Cardiac muscle cell (in vitro differentiated cells and primary cell): ENCODE measurements at places on chromosomes 6 and 20. TPM values are rescaled to one million over a fixed set of nuclear protein-coding genes. Genes with fewer than 3 reads are reported as not detected.
A peak's percentile ranks its signal among the peaks of the same experiment; 100 is the strongest.

SRSF3 gene
- total RNA-seq = 122 and 127 TPM in 2 replicates

AURKA gene
- 16.1 and 58.2 TPM in 2 replicates for total RNA-seq

XKR7 gene
- 0.03 and 0.04 TPM in 2 replicates for total RNA-seq

VWA7 gene
- 16.1 and 24.7 TPM in 2 replicates for total RNA-seq

SIRPB2 gene
- total RNA-seq = not detected in 2 replicates

IL20RA gene
- 0.71 and 0.99 TPM in 2 replicates for total RNA-seq

ZNF391 gene
- total RNA-seq = 3.7 and 5.4 TPM in 2 replicates

OR12D3 gene
- not detected in 2 replicates for total RNA-seq

TREML1 gene
- not detected in 2 replicates for total RNA-seq

NFATC2 gene
- 9.2 and 17.0 TPM in 2 replicates for total RNA-seq

HLA-DQB1 gene
- 0.18 and 7.2 TPM in 2 replicates for total RNA-seq

ARMC12 gene
- total RNA-seq = 0.56 and 4.1 TPM in 2 replicates

SLC22A1 gene
- total RNA-seq = 0.11 and 0.42 TPM in 2 replicates

CDKN1A gene
- 60.8 and 119 TPM in 2 replicates for total RNA-seq

LPA gene
- total RNA-seq = 0.15 TPM in 1 of 2 replicates, not detected in the other

LGSN gene
- total RNA-seq = not detected in 2 replicates

DNA sequence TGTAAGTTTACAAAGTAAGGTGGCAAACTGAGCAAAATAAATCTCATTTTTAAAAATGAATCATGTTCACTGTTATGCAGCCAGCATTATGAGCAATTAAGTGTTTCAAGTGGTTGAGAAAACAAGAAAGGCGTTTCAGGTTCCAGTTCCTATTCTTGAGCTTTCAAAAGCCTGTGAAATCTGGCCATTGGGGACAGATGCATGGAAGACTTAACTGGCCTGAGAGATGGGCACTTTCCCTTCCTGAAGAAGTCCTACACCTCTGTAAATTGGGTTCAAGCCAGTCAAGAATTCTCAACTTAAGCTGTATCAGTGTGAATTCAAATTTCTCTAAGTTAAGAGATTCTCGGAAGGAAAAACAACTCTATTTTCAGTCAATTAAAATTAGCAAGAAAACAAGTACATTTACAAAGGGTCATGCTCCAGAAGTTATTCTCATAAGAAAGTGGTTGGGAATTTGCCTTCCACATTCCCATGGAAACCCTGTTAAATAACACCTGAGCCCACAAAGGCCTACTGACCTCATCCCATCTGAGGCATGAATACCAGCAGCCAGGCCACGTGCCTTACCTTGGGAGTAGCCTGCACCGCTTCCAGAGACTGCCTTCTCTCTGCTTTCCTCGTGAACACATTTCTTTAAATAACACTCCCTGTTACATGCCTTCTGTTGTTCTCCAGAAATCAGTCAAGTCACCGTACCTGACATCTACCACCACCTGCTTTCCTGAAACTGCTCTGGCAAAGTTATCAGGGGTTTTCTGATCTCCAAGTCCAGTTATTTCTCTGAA is 19.4 kb downstream of the MAP3K5 start:
- DNase-seq = no peak

GRCh38 chr6:157593596-157593995 is 212.6 kb downstream of the ZDHHC14 start:
- DNase-seq = no peak

GRCh38 chr20:1867495-1868260 is 27.5 kb upstream of the SIRPA start:
- no peak for DNase-seq

- DNase-seq = no peak
Measured at GRCh38 chr20:40805592-40805991, 116.6 kb upstream of the MAFB start.

DNA sequence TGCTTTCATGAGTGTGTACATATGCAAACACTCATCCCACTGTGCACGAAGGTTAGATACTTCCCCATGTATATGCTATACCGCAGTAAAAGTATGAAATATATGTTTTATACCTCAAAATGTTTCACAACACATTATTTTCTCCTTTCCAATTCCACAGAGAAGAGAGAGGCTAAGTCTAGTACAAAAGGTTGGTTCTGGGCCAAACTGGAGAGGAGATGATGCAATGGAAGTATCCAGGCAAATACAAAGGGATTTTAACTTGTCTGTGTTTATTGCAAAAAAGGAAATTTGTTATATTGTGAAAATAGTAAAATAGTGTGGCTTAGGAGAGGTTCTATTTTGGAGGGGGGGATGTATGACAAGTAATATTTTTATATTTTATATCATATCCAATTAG is 112.6 kb downstream of the PLCB1 start:
- peak; percentile 92 for DNase-seq

DNA sequence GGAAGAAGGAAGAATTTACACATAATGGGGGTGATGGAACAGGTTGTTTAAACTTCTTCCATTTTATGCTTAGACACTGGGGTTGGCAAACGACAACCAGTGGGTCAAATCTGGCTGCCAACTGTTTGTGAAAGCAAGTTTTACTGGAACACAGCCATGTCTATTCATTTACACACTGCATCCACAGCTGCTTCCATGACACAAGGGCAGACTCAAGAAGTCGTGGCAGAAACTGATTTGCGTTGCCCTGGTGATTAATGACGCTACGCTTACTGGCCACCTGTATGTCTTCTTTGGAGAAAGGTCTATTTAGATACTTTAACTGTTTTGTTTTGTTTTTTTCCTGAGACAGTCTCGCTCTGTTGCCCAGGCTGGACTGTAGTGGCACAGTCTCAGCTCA is 19.0 kb downstream of the CTCFL start:
- DNase-seq = no peak

GRCh38 chr6:21777846-21778245 is 184.3 kb downstream of the SOX4 start:
- DNase-seq = no peak

- peak; percentile 47 for DNase-seq
Measured at GRCh38 chr6:69719602-69720193, 77.1 kb downstream of the LMBRD1 start.

DNA sequence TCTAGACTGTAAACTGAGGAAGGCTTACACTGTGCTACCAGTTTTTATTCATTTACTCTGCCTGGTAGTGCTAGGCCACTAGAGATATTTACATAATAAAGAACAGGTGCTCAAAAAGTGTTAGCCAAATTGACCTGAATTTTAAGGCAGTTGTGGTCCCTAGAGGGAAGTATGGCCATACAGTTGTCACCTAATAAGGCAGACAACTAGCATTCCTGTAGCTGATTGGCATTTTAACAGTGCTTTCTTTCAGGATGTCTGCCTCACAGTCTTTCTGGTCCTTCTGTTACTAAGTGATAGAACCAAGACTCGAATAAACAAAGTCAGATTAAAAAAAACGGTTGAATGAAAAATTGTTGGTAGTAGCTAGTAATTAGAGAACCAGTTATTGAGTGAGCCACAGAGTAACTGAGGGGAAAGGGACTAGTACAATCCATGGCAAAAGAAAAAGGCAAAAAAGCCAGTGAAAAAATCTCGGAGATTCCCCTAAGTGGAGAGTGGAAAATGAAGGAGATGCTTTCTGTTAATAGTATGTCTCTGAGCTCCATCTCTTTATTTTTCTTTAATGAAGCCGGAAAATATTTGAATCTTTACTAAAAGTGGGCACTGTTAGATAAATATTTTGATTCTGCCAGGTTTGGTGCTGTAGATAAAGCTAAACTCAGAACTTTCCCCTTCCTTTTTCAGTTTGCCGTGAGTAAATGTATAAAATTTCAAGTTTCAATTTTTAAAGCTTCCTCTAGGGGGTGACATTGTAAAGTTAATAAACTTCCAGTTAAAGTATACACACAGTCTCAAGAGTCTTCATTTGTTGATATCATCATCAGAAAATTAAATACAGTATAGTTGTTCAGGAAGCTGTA is 9.1 kb downstream of the VTA1 start:
- DNase-seq = peak; percentile 49

GRCh38 chr6:90190752-90191395 is 105.8 kb downstream of the BACH2 start:
- no peak for DNase-seq

DNA sequence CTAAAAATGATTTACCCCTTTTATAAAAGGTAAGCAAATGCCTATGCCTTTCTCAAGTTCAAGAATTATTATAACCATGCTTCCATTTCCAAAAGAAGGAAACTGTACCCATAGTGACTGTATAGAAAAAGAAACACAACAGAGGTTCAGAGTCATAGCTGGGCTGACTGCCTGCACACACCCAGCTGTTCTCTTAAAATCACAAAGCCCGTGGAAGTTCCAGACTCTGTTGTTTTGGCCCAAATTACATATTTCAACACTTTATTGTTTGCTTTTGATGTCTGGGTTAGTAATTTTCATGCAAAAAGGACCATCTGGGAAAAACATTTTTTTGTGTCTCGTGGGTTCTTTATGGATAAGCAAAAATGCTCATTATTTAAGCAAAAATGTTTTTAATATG is 99.2 kb downstream of the LCA5 start:
- DNase-seq = no peak

DNA sequence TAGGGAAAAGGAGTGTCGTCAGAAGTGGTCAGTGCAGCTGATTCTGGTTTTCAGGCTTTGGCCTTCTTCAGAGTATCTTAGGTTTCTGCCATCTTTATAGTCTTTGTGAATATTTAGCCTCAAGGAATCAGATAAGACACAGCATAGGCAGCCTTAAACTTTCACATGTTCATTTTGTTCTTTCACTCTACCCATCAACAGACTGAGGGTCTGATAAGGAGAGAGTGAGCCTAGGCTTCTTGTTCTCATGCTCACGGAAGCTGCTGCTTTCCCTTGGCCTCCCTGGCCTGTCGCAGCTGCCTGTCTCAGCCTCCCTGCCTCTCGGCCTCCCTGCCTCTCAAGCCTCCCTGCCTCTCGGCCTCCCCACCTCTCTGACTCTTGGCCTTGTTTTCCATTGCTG is 20.1 kb downstream of the RTF2 start:
- no peak for DNase-seq

DNA sequence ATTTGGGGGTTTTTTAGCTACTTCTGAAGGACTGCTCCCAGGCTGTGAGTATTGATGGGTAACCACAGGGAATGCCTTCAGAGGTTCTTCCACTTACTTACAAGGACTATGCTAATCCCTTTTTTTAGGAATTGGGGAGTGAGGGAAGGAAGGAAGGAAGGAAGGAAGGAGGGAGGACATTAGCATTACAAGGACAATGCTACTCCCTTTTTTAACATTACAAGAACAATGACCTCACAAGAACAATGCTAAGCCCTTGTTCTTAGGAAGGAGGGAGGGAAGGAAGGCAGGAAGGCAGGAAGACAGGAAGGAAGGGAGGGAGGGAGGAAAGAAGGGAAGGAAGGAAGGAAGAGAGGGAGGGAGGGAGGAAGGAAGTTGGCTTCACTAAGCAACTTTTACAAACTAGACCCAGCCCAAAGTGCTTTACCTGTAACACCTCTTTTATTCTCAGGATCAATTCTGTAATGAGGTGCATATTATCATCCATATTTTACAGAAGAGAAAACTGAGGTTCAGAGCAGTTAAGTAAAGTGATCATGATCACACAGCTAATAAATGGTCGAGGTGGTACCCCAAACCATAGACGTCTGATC is 446.8 kb upstream of the JARID2 start:
- no peak for DNase-seq

GRCh38 chr20:1993986-1994385 is at the start of gene PDYN:
Gene PDYN, minus strand, starts transcription at chr20:1994058. Its CDS starts 10,974 bp downstream, at chr20:1983084.
- no peak for DNase-seq

DNA sequence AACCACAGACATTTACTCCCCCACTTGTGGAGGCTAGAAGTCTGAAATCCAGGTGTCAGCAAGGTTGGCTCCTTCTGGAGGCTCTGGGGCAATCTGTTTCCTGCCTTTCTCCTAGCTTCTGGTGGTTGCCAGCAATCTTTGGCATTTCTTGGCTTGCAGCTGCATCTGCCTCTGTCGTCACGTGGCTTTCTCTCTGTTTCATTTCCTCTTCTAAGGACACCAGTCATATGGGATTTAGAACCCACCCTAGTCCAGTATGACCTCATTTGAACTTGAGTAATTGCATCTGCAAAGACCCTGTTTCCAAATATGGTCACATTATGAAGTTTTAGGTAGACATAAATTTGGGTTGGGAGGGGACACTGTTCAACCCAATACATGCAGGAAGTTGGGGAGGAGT is 56.2 kb upstream of the EPB41L1 start:
- peak; percentile 83 for DNase-seq

DNA sequence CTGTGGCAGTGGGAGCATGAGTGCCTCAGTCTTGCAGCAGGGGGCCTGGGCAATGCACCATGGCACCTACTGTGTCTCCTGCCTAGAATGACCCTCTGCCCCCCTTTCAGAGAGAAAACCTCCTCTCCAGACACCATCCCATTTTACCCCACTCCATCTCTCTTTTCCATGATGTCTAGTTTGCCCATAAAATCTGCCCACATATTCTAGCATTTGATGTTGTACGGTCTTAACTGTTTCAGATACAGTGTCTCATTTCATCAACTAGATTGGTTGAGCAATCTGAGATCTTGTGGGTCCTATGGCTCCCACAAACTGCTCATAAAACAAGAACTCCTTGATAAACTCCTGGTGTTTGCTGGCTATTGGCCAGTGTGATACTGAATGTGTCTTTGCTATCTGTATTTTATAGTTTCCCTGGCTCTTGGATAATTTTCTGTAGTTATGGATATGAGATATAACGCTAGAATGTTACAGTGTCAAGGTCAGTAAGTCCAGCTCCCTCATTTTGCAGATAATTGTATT is 8.1 kb downstream of the PNPLA1 start:
- no peak for DNase-seq

DNA sequence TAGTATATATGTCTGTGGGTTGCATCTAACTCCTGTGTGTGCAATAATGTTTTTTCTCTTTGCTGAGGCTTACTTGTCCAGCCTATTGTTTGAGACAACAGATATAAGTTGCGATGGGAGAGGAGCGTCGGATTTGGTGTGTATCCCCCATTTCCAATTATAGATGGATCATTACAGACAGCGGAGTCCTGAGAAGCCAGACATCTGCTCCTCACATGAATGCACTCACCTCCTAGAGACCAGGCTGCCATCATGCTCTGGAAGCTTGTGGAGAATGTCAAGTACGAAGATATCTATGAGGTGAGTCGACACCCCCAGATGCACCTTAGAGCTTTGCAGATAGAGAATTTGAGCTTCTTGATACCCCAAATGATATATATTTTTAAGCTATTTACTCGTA is at the start of gene TFAP2B:
Gene TFAP2B, plus strand, starts transcription at position 199 of the 400 bp plus-strand sequence. Its CDS starts 21 bp downstream, at position 220.
- DNase-seq = no peak

GRCh38 chr20:52799130-52799529 is 173.0 kb upstream of the TSHZ2 start:
- no peak for DNase-seq

GRCh38 chr6:86192123-86192522 is 549.4 kb upstream of the SYNCRIP start:
- no peak for DNase-seq

- no peak for DNase-seq
Measured at GRCh38 chr6:11141295-11141694, 29.8 kb upstream of the ERVFRD-1 start.

- no peak for DNase-seq
Measured at GRCh38 chr20:19223640-19224039, 11.2 kb downstream of the SLC24A3 start.

- DNase-seq = no peak
Measured at GRCh38 chr20:15379681-15380296, 1042.4 kb upstream of the FLRT3 start.

DNA sequence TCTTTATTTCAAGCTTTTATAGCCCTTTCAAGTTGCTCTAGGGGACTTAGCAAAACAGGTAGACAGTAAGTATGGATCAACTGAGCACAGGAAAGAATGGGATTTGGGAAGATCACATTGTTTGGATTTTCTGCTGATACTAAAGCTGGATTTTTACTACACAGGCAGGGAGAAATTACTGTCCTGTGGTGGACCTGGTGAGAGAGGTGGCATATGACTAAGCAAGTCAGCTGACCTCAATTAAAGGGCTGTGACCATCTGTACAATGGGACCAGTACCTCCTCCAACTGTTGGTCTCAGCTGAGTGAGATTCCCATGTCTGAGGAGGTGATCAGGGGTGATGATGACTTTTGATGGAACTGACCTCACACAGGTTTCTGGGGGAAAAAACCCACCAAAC is 28.0 kb downstream of the RREB1 start:
- DNase-seq = no peak
